Left forelimb (tissue), 1 donor: ENCODE measurements at places on chromosomes 16 and 17.

GRCh38 chr17:8073627-8074484 lies 13.7 kb downstream of the ALOX12B start:
- no peak for DNase-seq

DNA sequence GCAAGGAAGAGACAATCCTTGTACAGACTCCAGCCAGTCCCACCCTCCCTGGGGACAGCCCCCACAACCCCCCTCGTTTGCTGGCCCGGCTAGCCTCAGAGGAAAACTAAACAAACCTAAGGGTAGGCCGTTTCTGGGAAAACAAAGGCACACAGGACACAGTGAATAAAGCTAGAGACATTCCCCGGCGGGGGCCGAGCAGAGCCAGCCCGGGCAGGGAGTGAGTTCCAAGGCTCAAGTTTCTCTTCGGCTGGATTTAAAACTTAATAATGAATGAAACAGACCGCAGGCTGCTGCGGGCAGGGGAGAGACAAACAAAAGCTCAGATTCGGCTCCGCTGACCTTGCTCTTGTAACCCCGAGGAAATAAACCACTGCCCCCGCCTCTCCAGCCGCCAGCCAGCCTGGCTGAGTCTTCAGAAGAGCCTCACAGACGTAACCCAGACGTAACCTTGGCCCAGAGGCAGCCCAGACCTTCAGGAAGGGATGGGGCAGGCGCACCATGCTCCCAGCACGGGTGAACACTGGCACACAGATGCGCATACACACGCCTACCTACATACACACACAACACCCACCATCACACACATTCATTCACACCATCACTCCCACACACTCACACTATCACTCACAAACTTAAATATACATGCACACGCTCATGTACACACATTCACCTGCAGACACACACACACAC lies 216.0 kb downstream of the ZNF423 start:
- DNase-seq: peak; percentile 79

DNA sequence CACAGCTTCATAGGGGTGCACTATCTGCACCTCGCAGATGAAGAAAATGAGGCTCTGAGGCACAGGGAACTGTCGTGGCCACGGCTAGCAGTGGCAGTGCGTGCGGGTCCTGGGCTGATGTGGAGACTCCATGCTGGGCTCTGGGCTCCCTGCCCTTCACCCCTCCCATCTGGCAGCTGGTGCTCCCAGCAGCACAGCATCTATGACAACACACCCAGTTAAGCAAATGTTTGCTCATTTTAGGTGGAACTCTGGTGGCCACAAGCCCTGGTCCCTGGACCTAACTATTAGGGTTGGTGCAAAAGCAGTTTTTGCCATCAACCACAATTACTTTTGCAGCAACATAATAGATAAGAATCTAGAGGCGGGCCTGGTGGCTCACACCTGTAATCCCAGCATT lies 30.9 kb downstream of the IFT140 start:
- DNase-seq: no peak

DNA sequence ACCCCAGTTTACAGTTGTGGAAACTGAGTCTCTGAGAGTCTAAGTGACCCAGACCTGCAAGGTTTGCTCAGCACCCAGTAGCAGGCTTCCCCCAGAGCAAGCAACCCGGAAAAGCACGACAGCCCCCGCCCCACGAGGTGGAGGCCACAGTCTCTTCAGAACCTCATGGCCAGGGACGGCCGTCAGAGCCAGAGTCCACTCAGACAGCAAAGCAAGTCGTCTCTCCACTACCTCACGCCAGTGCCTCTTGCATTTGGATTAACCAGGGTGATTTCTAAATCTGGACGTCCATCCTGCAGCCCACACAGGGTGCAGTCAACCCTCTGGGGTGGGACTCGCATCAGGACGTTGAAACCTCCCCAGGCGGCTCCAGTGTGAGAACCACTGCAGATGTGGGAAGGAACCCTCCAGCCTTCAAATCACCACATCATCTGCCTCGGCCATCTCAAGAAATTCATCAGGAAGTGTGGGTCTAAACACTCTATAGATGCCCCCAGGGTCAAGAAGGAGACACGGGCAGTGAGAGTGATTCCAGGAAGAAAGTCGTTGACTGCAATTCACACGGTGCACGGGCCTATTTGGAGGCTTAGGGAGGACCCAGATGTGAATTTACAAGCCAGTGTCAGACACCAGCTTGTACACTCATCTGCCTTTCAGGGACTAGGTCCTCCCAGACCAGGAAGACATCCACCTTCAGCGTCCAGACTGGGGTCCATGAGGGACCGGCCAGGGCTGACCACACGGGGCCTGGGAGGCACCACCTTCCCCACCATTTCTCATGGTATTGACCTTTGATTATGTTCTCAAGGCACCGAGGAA lies 20.2 kb upstream of the RBFOX3 start:
- DNase-seq: peak; percentile 59

GRCh38 chr16:53937161-53937880 lies 233.4 kb downstream of the FTO start:
- DNase-seq: no peak

GRCh38 chr16:57192720-57193486 lies 6.8 kb downstream of the RSPRY1 start:
- DNase-seq: no peak

DNA sequence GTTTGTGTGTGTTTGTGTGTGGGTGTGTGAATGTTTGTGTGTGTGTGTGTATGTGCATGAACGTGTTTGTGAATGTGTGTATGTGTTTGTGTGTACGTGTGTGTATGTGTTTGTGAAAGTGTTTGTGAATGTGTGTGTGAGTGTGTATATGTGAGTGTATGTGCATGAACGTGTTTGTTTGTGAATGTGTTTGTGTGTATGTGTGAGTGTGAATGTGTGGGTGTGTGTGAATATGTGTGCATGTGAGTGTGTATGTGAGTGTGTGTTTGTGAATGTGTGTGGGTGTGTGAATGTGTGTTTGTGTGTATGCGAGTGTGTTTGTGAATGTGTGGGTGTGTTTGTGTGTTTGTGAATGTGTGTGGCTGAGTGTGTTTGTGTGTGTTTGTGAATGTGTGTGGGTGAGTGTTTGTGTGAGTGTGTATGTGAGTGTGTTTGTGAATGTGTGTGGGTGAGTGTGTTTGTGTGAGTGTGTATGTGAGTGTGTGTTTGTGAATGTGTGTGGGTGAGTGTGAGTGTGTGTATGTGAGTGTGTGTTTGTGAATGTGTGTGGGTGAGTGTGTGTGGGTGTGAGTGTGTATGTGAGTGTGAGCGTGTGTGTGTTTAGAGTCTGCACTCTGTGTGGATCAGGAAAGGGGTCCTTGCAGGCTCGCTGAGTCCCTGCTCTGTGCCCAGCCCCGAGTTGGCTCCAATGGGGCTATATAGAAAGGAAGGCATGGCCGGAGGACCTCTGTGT lies 890 bp upstream of the CD300A start:
- no peak for DNase-seq

DNA sequence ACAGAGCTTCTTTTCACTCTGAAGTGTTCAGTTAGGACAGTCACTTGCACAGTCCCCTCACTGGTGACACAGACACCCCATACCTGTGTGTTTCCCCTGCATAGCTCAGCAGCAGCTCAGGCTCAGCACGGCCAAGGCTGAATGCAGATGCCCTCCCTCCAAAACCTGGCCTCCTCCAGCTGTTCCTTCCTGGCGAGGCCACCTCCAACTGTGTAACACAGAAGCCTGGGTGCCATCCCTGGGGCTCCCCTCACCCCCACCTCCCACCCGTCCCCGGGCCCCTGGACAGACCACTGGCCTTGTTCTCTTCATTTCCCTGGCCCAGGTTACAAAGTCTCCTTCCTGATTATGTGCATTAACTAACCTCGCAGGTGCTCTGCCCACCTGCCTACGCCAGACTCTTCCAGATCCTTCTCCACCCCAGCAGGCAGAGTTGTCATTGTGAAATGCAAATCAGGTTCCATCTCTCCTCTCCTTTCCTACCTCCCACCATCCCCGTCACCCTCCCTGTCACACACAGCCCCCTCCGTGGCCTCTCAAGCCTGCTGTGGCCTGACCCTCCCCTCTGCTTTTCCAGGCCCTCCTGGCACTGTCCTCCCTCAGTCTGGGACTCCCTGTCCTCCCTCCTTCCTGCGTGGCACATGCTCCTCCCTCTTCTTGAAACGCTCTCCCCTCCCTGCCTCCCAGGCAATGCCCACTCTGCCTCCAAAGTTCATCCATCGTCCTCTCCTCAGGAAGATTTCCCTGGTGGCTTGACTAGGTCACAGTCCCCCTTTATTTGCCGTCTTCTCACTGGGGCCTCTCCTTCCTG lies 26.4 kb downstream of the MLYCD start:
- no peak for DNase-seq

DNA sequence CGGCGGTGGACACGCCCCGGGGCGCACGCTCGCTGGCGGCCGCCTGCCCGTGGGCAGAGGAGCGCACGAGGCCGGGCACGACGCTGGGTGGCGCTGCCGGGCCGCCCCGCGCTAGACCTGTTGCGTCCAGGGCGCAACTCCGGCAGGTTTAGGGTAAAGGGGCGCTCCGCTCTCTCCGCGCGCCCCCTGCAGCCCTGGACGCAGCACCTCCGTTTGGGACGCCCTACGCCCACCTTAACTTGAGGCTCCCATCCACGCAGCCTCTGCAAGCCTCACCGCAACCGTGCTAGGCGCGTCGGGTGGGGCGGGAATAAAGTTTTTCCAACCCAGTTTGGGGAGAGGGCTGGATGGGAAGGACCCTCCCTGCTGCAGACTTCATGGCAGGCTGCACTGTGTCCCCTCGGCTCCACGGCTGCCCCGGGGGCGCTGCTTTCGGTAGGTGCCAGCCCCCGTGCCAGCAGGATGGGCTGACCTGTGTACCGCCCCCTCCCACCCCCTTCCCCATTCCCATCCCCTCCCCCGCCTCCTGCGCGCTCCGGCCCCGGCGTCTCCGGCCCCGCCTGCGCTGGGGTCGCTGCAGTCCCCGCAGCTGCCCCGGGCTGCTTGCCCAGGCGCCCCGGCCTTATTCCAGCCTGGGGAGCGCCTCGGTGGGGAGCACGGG lies at the start of gene SYT17:
Gene SYT17 (plus strand): TSS at position 531 of the 661 bp plus-strand sequence. CDS start 407 bp downstream, outside the sequence.
- DNase-seq: peak; percentile 72

- no peak for DNase-seq
Measured at GRCh38 chr17:39009581-39010001, 42.4 kb upstream of the FBXO47 start.

DNA sequence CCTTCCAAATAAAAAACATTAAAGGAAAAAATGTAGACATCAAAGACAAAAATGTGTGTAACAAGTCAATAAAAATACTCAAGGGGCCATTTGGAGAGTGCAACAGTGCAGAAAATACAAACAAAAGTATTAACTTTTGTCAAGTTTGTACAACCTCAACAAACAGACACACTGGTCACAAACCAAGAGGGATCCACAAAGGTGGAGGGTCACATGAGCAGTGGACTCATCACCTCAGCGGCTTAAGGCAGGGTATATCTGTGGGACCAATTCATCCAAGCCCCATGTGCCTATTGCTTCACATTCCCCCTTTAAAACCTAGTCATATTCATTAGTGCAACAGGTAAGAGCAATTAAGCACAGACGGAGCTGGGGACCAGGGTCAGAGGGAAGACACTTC lies 45.2 kb downstream of the DCUN1D3 start:
- DNase-seq: no peak

DNA sequence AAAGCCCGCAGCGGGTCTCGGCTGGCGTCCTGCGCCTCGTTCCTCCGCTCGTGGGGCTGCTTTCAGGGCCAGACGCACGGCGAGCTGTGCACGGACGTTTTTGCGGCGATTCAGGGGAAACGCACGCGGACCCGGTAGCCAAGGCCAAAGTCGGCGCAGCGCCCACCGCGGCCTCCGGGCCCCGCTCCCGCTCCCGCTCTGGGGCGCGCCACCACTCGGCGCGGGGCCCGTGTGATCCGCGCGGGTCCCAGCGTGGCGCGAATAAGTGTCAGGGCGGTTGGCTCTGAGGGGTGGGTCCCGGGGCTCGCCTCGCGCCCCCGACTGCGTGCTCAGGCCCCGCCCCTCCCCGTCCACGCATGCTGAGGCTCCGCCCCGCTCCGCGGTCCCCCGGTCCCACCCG lies 694 bp upstream of the TBCD start:
- DNase-seq: no peak
